ENCODE measurements at places on chromosomes 6 and 20. TPM values are rescaled to one million over a fixed set of nuclear protein-coding genes. Genes with fewer than 3 reads are reported as not detected.

DNA sequence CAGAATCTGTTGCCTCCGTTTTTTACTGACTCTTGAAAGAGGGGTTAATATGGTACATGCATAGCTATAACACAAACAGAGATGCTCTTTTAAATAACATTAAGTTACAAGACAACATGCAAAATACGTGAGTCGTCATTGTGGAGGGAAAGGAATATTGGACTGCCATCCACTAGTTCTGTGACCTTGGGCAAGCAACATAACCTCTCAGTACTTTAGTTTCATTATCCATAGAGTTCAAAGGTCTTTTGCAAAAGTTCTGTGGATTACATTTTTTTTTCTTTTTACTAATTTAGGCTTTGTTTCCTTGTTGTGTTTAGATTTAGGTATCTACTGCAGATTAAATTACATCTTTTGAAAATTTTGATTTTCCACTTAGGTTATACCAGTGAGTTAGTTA lies 70.5 kb downstream of the MACROD2 start:
- no peaks in the 10 kb centered on the region for H3K36me3 ChIP-seq
- no peaks in the 10 kb centered on the region for H3K27me3 ChIP-seq
- no peak overlapping the region for H3K4me3 ChIP-seq

GRCh38 chr20:41152108-41152757 lies 14.9 kb downstream of the PLCG1 start:
- peaks cover 8% of the 10 kb centered on the region for H3K4me1 ChIP-seq
- H3K27ac ChIP-seq, result no peak overlapping the region
- no peak overlapping the region for H3K4me3 ChIP-seq
- H3K36me3 ChIP-seq, result no peaks in the 10 kb centered on the region

- H3K4me1 ChIP-seq, result no peaks in the 10 kb centered on the region
- no peaks in the 10 kb centered on the region for H3K36me3 ChIP-seq
- DNase-seq, result no peak
- H3K27ac ChIP-seq, result peak overlapping the region; percentile 79
- peak overlapping the region; percentile 30 for H3K4me3 ChIP-seq
These were observed 19.9 kb downstream of the PXT1 start for GRCh38 chr6:36422714-36423100.

DNA sequence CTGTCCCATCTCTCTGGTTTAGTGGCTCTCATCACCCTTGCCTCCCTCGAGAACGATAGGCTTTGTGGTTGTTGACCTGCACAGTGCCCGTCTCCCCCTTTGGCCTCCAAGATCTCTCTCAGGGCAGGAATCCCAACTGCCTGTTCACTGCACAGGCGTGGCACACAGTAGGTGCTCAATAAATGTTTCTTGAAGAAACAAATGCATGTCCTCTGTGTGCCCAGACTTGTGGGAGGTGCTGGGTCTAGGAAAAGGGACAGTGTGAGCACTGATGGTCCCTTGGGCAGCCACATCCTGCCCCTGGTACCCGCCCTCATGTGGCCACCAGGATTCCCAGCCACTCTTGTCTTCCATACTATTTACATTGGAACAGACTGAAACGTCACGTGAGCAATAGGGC lies 2.6 kb upstream of the BPIFB6 start:
- DNase-seq, result no peak
- no peaks in the 10 kb centered on the region for H3K4me1 ChIP-seq
- no peaks in the 10 kb centered on the region for H3K36me3 ChIP-seq
- no peak overlapping the region for H3K27ac ChIP-seq

- H3K27me3 ChIP-seq, result no peaks in the 10 kb centered on the region
- H3K4me1 ChIP-seq, result no peaks in the 10 kb centered on the region
- DNase-seq, result no peak
- H3K36me3 ChIP-seq, result no peaks in the 10 kb centered on the region
These were observed 237.1 kb upstream of the OPRM1 start for GRCh38 chr6:153801917-153802316.

DNA sequence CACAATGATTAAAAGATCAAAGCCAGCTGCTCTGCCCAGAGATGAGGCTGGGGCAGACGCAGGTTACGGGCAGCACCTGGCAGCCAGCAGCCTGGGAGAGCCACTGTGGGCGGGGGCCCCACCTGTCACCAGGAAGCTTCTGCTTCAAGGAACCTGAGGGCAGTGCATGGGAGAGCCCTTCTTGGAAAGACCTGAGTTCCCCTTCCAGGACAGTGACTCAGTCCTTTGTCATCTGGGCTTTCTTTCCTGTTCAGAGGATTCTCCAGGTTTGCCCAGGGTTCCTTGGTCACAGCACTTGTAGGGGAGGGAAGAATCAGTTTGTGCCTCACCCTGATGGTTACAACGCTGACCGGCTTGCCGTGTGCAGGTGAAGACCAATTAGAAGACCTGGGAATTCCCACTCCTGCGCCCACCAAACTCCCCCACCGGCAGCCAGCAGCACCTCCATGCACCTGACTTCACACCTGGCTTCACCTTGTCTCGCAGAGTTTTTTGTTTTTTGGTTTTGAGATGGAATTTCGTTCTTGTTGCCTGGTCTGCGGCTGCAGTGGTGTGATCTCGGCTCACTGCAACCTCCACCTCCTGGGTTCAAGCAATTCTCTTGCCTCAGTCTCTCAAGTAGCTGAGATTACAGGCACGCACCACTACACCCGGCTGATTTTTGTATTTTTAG lies 2.0 kb downstream of the ZBP1 start:
- no peak overlapping the region for H3K4me3 ChIP-seq
- no peaks in the 10 kb centered on the region for H3K27me3 ChIP-seq
- H3K36me3 ChIP-seq, result no peaks in the 10 kb centered on the region

The UNC93A gene
- 0.79 TPM for polyA plus RNA-seq

GRCh38 chr6:1287103-1287591 lies 24.8 kb upstream of the FOXQ1 start:
- H3K27me3 ChIP-seq, result no peaks in the 10 kb centered on the region
- no peak overlapping the region for H3K27ac ChIP-seq

DNA sequence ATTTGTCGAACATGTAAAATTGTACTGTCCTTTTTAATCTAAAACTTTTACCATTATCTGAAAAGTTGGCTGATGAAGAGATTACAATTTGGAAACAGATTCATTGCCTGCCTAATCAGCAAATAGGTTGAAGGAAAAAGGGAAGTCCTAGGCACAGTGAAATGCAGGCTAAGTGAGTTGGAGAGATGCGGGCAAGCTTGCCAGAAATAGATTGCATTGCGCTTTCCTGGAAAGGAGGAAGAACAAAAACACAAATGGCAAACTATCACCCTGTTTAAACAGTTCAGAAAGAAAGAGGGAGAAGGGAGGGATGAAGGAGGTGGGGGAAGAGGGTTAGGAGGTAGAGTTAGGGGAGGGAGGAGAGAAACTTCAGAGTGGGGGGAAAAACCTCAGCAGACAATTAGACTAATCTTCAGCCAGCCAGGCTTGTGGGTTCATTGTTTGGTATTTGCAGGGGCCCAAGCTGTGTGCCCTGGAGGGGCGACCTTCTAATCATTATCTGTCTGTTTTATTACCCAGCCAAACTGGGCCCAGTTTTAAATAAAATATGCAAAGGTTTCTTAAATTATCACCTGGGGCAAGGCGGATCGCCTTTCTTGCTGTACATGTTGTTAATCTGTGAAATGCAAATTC lies 465.2 kb downstream of the TFAP2B start:
- no peak overlapping the region for H3K4me3 ChIP-seq
- no peak overlapping the region for H3K27ac ChIP-seq
- no peaks in the 10 kb centered on the region for H3K4me1 ChIP-seq
- no peak for DNase-seq
- no peaks in the 10 kb centered on the region for H3K27me3 ChIP-seq
- no peaks in the 10 kb centered on the region for H3K36me3 ChIP-seq

The NR2E1 gene
- polyA plus RNA-seq, result not detected

GRCh38 chr20:53708129-53708968 lies 114.7 kb upstream of the ZNF217 start:
- peak overlapping the region; percentile 51 for H3K27ac ChIP-seq
- H3K4me1 ChIP-seq, result peaks cover 14% of the 10 kb centered on the region
- no peaks in the 10 kb centered on the region for H3K27me3 ChIP-seq
- no peaks in the 10 kb centered on the region for H3K36me3 ChIP-seq
- no peak for DNase-seq

GRCh38 chr20:53866794-53867740 lies 203.3 kb downstream of the BCAS1 start:
- H3K36me3 ChIP-seq, result no peaks in the 10 kb centered on the region
- H3K4me1 ChIP-seq, result peaks cover 40% of the 10 kb centered on the region
- no peaks in the 10 kb centered on the region for H3K27me3 ChIP-seq
- H3K27ac ChIP-seq, result peak overlapping the region; percentile 88
- no peak overlapping the region for H3K4me3 ChIP-seq

DNA sequence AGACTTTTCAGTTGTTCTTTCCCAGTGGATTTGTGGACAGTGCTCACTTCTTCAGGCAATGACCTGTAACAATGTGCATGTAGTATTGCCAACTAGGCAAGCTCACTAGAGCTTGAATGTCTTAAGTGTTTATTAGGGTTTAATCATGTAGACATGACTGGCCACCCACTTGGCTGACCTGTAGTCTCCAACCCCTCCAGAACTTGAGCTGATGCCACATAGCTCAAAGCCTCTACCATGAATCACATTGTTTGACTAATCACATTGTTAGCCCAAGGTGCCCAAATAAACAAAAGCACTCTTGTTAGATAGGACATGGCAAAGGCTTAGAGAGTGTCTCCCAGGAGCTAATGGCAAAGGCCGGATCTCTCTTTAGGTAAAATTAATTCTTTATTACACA lies 272.7 kb downstream of the GRIK2 start:
- no peak overlapping the region for H3K27ac ChIP-seq
- no peak for DNase-seq
- no peak overlapping the region for H3K4me3 ChIP-seq
- H3K36me3 ChIP-seq, result no peaks in the 10 kb centered on the region
- no peaks in the 10 kb centered on the region for H3K27me3 ChIP-seq
- H3K4me1 ChIP-seq, result no peaks in the 10 kb centered on the region

- no peaks in the 10 kb centered on the region for H3K36me3 ChIP-seq
- peak overlapping the region; percentile 94 for H3K4me3 ChIP-seq
- no peaks in the 10 kb centered on the region for H3K27me3 ChIP-seq
- peak; percentile 49 for DNase-seq
- H3K4me1 ChIP-seq, result peaks cover 16% of the 10 kb centered on the region
These were observed 519 bp downstream of the MTRF1L start for GRCh38 chr6:153001767-153002612.

The PTPRT gene
- 0.38 TPM for polyA plus RNA-seq

All from liver (tissue), 10 donors.